ENCODE measurements at places on chromosomes 12 and 14.
A peak's percentile ranks its signal among the peaks of the same experiment; 100 is the strongest.

DNA sequence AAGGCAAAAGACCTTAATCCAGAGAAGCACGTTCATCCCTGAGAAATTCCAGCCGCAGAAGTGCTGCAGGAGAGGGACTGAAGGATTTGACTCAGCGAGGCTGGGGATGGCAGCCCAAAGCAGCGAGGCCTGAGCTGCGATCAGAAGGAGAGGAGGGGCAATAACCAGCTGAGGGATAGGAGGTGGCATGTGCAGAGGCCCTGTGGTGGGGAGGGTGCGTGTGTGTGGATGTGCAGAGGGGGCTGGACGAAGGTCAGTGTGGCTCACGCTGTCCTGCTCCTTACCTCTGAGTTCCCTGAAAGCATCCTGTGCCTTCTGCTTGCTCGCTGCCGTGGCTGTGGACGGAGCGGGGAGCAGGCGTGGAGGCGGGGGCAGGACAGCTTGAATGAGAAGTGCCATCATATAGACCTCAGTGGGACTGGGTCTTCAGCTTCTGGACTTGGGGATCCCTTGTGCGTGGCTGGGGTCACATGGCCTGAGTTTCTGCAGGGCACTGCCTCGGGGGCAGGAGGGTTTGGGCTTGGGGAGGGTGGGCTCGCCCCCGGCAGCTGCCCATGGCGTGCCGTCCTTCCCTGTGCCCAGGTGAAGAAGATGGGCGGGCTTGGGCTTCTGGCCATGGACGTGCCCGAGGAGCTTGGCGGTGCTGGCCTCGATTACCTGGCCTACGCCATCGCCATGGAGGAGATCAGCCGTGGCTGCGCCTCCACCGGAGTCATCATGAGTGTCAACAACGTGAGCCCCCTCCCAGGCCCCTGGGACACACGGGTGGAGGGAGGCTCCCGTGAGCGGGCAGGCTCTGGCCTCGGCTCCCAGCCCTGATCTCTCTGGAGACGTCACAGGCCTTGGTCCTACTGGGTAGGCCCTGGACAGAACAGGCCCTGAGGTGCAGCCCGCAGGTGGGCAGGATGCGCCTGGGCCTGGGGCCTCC is 11.0 kb downstream of the ACADS start:
- DNase-seq: no peak

DNA sequence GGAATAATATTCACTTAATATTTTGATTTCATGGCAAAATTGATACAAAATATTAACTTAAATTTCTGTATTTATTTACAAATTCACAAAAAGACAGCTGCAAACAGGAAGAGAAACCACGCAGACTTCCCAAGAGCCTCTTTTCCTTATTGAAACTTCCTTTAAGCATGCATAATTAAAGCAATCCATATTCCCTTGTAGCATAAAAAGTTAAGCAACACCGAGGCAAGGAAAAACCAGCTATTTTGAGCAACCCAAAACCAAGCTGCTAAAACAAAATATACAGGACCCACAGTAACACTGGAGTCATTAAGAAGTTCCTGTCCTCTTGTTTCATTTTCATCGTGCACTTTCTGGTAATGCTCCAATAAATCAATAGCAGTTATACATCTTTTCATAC is 58.0 kb downstream of the EEA1 start:
- no peak for DNase-seq

DNA sequence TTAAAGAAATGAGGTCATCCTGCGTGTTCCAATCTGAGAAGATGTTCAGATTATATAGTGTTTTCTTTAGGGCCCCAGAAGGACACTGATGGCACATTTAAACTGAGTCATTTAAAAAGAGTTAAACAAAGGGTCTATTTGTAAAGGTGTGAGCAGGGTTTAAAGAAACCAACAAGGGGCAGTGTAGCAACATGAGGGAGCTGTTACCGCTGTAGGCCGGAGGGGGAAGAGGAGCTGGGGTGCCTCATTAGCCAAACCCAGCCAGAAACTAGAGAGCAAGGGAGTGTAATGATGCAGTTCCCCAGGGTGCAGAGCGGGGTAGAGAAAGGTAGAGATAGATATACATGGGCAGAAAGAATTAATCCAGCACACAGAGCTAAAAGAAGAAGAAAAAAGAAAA is 160.4 kb downstream of the TBX5 start:
- no peak for DNase-seq

DNA sequence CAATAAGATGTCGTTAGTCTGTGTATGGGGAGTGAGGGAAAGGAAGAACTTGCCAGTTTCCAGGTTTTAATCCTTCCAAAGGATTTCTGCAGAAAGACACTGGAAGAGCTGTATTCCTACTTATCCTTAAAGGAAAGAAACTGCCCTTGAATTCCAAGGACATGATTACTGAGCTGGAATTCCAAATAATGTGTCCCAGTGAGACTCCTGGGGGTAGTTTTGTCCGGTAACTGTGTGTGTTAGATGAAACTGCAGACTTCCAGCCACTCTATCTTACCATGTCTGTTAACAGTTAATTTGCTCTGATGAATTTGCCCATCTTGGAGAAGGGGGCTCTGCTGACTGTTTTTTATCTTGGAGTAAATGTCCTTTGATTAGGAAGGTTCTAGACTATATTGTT is 33.0 kb downstream of the CKB start:
- DNase-seq: no peak

- DNase-seq: peak; percentile 37
Measured at GRCh38 chr14:64502887-64503433, 678 bp downstream of the ZBTB25 start.

DNA sequence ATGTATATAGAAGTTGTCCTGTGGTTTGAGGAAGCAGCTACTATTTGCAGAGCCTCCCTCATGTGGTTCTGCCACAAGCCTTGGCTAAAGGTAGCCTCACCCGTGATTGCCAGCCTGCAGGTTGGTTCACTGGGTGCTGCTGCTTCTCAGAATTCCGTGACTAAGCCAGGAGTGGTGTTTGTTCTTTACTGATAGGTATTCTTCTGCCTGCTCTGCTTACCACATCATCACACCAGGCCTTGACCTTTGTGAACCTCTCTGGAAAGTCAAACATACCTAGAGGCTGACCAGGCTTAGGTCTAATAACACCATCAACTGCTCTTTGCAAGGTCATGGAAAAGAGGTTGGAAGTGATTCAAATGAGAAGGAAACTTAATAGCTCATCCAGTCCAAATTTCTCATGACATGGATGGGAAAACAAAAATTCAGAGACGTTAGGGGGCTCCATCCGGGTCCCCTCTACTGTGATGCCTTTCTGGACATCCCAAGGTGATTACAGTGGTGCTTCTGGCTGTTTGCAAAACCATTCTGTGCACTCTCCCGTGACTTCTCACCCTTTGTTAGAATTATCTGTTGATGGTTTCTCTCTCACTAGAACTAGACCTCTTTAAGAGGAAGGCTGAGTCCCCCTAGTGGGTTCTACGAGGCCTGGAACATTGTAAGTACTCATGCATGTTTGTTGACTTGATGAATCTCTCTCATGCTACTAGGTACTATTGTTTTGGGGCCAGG is 8.5 kb upstream of the SOCS2 start:
- no peak for DNase-seq

- no peak for DNase-seq
Measured at GRCh38 chr14:104332634-104333270, 194.4 kb downstream of the KIF26A start.

GRCh38 chr14:68231898-68232297 is 412.3 kb downstream of the RAD51B start:
- no peak for DNase-seq

DNA sequence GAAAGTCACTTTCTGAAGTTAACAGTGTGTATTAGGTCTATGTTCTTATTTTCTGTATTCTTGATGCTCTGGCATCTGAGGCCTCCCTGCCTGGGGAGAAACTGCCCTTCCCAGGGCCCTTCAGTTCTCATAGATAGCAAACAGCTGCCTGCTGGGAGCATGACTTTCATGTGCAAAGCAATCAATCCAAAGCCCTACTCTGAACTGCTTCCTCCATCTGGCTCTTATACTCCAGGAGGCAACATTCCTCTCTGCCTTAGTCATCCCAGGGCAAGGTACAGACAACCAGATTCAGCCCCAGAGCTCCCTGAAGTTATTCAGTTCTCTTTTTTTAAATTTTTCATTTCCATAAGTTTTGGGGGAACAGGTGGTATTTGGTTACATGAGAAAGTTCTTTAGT is 41.7 kb upstream of the RIN3 start:
- DNase-seq: no peak

- DNase-seq: no peak
Measured at GRCh38 chr12:100221523-100221922, 20.9 kb downstream of the ACTR6 start.

- DNase-seq: peak; percentile 38
Measured at GRCh38 chr14:39431416-39432178, 636 bp downstream of the FBXO33 start.

- DNase-seq: no peak
Measured at GRCh38 chr14:32698831-32699230, 239.8 kb upstream of the NPAS3 start.

DNA sequence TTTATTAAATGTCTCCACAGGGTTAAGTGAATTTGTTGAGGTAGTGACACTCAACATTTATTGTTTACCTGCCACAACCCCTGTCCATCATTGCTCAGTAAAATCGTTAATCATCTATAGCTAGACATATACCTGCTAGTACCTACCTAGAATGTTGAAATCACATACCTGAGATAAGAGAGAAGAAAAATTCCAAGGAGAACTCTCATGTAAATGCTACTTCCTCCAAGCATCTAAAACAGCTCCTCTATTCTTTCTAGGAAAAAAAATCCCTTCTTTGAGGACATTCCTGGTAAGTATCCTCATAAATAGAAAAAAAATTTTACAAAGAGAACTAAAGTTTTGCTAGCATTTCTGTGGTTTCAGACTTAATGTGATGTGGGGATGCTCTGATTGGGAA is 325.1 kb downstream of the DAD1 start:
- no peak for DNase-seq

GRCh38 chr12:753611-754472 is 1.5 kb downstream of the WNK1 start:
- DNase-seq: no peak
